ENCODE measurements at places on chromosomes 2 and 18.
A peak's percentile ranks its signal among the peaks of the same experiment; 100 is the strongest.

DNA sequence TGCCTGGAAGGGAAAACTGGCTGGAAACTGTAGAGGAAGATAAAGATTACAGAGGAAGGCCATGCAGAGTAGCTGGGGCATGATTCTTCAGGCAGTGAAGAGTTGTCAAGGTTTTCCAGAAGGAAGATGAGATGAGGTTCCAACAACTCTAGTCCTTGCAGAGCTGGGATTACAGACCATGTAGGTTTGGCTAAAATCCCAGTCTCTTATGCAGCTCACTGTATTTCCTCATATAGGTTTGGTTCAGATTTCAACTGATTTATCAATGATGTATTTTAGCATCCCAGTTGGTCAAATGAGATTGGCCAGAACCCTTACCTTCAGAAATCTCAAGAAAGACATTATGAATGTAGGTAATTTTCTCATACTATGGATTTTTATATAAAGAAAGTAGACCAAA lies 16.4 kb downstream of the FAP start:
- no peak for DNase-seq

GRCh38 chr18:63344263-63344662 lies 22.7 kb downstream of the KDSR start:
- no peak for DNase-seq

DNA sequence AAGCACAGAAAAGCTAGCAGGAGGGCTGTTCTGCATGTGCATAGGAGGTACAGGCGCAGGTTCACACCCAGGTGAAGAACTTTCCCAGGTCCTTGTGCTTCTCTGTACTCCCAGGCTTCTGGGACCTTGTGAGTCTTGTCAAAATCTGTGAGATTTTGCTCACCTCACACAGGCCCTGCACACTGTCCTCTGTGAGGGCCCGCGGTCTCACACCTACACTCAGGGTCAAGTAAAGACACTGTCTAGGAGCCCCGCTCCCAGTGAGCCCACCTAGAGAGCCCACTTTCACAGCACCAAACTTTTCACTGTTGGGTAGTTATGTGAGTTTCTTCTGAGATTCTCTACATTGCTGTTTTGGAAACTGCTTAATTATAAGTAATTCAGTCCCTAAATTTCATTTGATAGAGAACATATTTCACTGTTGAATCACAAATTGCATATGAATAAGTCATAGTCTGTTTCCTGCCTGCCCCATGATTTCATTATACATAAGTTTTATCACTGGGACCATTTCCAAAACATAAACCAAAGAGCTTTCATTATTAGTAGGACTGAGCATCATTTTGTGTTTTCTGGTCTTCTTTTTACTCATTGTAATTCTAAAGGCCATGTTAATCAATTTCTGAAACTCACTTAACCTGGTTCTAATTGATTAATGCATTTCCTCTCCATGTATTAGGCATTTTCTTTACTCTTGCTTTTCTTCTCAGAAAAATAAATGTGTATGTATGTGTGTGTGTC lies 234.2 kb upstream of the SPOPL start:
- peak; percentile 29 for DNase-seq

GRCh38 chr2:30709516-30709915 lies 97.7 kb downstream of the CAPN13 start:
- no peak for DNase-seq

- DNase-seq, result no peak
Observed at GRCh38 chr18:44096016-44096415, 584.7 kb upstream of the SETBP1 start.

DNA sequence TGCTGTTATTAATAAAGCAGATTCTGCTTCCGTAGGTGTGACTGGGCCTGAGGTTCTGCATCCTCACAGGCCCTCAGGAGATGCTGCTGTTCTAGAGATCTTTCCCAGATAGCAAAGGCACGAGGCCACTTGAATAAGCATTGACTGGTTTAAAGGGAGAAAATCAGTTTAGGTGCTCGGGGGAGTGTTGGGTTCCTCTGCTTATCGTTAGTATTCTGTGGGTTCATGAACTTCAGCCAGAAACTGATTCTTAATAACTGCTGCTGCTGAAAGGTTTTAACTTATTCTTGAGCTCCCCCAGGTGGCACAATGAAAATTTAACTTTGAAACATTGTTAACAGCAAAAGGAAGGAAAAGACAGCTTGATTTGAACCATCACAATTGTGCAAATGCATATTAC lies 56.9 kb downstream of the ITGA6 start:
- peak; percentile 20 for DNase-seq

GRCh38 chr2:159518321-159519005 lies 97.9 kb downstream of the BAZ2B start:
- DNase-seq, result no peak

GRCh38 chr18:37869051-37869450 lies 303.5 kb upstream of the CELF4 start:
- DNase-seq, result no peak

DNA sequence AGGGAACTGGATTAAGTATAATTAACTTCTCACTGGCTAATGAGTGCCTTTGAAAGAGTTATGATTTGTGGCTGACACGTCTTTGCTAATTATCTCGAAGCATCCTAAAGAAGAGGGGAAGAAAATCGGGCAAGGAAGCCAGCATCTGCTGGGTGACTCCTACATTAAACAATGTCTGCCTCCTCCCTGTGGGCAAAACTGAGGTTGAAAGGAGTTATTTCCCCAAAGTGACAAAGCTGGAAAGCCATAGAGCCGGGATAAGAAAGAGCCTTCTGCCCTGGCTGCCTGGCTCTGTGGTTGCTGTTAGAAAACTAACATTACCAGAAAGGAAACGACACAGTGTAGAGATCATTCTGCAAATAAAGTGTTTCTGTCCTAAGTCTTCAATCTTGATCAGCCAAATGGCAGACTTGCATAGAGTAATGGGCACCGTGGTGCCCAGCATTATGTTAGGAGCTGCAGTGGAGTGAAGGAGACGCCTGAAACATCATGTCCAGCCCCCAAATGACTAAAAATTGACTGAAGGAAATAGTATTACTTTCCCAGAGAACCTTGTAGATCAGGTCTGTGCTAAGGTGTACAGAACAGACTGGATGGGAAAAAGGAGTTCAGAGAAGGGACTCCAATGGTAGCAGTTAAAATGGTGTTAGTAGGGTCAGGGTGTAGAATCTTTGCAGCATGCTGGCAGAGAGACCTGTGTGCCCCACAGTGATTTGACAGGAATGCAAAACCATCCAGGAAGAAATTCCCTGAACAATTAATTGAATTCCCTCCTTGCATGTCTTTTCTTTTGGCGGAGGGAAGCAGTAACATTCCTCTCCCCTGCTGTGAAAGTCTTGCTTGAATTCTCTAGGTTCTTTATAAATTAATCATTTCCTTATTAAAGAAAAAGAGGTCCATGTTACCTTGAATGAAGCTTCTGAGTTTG lies 44.4 kb downstream of the ALPK2 start:
- no peak for DNase-seq

GRCh38 chr2:214104967-214105366 lies 305.9 kb upstream of the VWC2L start:
- no peak for DNase-seq
